ENCODE measurements at places on chromosomes 6 and 20.

GRCh38 chr20:49924247-49924646 lies 8.9 kb upstream of the SPATA2 start:
- no peak for DNase-seq

- DNase-seq: no peak
Measured at GRCh38 chr6:21333715-21334114, 259.8 kb upstream of the SOX4 start.

GRCh38 chr20:62736407-62737071 lies 27.9 kb downstream of the NTSR1 start:
- DNase-seq: no peak

- no peak for DNase-seq
Measured at GRCh38 chr20:5818346-5818681, 68.1 kb downstream of the SHLD1 start.

- no peak for DNase-seq
Measured at GRCh38 chr6:72505446-72505845, 116.4 kb upstream of the KCNQ5 start.

GRCh38 chr6:39425346-39426072 lies 103.0 kb upstream of the KCNK16 start:
- DNase-seq: no peak

DNA sequence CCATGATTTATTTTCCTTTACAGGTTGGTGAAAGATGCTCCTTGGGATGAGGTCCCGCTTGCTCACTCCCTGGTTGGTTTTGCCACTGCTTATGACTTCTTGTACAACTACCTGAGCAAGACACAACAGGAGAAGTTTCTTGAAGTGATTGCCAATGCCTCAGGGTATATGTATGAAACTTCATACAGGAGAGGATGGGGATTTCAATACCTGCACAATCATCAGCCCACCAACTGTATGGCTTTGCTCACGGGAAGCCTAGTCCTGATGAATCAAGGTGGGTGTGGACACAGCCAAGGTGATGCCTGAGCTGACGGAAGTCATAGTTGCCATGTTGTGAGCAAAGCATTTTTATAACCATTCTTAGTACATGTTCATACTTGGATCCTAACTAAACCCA lies 34.6 kb upstream of the CALHM6 start:
- no peak for DNase-seq

DNA sequence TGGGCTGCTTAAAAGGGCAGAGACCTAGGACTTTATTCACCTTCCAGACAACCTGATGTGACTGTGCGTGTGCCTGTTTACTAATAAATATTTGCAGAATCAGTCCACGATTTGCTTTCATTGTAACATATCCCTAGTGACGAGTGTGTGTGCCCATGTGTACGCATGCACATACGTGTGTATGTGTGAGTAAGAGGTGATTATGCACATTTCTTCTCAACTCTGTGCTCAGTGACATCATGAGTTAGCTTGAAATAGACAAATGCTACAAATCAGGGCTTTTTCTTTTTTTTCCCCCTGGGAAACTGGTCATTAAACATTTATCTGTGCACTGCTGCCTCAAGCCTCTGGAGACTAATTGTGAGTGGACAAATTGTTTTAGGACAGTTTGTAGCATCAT lies 242.6 kb upstream of the SOX4 start:
- no peak for DNase-seq

DNA sequence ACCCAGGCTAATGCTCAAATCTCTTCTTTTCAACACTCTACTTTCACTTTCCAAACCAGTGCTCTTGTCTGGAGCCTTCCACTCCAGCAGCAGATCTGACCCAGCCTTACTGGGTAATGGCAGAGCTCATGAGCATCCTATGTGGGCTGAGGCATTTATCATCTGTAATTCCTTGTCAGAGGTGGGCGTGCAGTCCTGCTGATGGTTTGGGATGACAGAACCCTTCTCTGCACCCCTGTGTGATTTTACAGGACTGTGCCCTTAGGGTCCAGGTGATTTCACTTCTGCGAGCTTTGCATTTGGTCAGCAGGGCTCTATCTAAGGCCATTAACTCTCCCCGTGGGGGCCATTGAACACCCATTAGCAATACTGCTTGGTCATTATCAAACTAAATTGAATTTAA lies 55.4 kb downstream of the LAMA4 start:
- no peak for DNase-seq

GRCh38 chr6:20349225-20349624 lies 52.5 kb upstream of the E2F3 start:
- no peak for DNase-seq

DNA sequence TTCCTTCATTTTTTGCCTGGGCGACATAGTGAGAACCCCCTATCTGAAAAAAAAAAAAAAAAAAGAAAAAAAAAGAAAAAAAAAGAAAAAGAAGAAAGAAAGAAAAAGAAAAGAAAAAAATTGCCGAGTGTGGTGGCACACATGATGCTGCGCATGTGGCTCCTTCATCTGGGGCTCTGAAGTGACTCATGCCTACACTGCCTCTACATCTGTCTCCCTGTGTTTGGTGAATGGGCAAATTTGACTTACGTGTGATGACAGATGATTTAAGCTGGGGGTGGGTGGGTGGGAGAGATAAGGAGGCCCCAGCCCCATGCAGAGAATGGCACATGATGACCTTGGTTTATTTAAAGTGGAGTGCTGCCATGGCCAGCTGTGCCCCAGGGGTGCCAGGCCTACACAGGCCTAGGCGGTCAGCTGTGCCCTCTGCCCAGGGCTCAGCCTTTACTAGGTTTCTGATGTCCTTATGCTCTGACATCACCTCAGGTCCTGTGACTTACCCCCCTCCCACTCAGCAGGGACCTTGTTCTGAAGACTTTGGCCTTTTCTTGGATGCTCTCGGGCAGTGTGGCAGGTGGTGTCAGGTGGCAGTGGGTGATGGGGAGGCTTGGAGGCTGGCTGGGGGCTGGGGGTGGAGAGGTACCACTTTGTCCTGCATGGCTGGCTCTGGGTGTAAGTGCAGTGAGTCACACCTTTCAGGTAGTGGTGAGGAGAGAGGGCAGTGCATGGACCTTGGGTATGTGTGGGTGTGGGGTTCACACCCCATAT lies 41.1 kb downstream of the VEGFA start:
- DNase-seq: no peak

DNA sequence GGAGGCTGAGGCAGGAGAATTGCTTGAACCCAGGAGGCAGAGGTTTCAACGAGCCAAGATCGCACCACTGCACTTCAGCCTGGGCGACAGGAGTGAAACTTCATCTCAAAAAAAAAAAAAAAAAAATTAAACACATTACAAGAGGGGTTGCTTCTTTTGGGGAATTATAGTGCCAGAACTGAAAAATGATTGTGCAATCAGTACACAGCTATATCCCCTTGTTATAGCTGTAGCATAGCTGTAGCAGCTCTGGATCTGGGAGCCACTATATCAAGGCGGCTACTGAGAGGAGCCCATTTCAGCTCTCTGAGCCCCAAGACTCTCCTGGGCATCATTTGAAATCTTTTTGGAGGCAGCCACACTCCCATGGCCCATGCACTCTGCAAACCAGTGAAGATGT lies 334.3 kb downstream of the TFAP2A start:
- DNase-seq: no peak

- DNase-seq: no peak
Measured at GRCh38 chr6:20158676-20159075, 53.6 kb downstream of the MBOAT1 start.

DNA sequence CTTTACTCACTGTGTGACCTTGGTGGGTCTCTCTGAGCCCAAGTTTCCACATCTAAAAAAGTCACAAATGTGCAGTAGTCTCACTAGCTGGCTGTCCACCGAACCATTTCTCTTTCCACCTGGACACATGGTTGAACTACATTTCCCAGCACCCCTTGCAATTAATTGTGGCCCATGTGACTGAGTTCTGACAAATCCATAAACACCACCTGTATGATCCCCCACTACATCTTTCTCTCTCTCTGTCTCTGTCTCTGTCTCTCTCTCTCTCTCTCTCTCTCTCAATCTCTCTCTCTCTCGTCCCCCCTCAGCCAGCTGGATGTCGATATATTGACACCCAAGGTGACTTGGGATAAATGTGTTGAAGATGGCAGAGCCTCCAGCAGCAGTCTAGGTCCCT lies 42.8 kb downstream of the SNHG17 start:
- no peak for DNase-seq

- DNase-seq: no peak
Measured at GRCh38 chr6:74574794-74575193, 631.1 kb downstream of the COL12A1 start.

DNA sequence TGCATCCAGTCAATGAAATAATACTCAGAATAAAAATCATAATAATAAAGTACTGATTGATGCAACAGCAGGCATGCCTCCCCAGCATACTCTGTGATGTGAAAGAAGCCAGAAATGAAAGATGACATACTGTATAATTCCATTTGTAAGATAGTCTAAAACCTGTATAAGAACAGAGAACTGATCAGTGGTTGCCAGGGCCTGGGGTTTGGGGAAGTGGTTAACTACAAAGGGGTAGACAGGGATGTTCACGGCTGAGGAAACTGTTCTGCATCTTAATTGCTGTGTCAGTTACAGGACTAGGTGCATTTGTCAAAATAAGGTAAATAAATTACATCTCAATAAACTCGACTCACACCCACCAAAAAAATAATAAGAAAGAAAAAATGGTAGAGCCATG lies 81.3 kb upstream of the BMP2 start:
- DNase-seq: no peak

DNA sequence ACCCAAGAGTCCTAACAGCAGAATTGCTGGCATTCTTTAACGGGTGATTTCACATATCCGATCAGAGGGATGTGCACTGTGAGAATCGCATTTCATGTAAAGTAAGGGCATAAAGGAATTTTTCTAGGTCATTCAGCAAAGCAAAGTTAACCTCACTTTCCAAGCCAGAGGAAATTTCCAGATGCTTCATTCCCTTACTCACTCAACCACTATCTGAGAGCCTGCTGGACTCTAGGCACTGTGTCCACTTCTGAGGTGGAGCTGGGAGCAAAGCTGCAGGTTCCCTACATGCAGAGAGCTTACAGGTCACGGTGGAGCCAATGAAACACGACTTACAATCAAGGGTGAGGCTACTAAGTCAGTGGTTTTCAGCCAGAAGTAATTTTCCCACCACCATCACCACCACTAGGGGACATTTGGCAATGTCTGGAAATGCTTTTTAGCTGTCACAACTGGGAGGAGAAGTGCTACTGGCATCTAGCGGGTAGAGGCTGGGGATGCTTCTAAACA lies 34.5 kb upstream of the TSHZ2 start:
- DNase-seq: no peak

- no peak for DNase-seq
Measured at GRCh38 chr6:161033667-161034066, 42.1 kb downstream of the MAP3K4 start.

DNA sequence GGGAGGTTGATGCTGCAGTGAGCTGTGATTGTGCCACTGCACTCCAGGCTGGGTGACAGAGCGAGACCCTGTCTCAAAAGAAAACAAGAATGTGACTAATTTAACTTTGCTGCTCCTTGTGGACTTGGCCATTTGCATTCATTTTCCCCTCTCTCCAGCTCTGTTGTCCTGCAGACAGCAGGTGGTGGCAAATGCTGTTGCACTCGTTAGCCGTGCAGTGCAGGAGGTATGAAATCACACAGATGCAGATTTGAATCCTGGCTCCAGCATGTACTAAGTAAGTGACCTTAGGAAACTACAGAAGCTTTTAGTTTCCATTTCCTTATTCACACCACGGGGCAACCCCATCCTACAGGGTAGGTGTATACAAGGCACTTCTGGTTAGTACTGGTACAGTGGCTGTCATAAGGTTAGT lies 9.6 kb upstream of the BEND3 start:
- DNase-seq: no peak

DNA sequence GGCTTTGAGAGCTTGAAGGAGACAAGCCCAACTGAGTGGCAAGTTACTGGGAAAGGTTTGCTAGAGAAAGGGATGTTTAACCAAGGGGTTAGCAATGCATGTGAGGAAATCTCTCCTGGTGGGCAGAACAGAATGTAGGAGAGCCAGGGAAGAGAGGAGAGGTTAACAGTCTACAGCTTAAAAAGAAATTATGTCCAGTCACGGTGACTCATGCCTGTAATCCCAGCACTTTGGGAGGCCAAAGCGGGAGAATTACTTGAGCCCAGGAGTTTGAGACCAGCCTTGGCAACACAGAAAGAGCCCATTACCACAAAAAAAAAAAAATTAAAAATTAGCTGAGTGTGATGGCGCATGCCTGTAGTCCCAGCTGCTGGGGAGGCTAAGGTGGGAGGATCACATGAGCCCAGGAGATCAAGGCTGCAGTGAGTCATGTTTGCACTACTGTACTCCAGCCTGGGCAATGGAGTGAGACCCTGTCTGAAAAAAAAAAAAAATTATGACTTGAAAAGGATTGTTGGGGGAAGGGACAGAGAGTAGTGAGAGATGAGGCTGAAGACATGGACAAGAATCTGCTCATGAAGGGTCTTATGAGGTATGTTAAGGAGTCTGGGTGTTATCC lies 264.9 kb downstream of the TBC1D7 start:
- DNase-seq: no peak

- no peak for DNase-seq
Measured at GRCh38 chr6:162750776-162751175, 23.0 kb downstream of the PACRG start.

DNA sequence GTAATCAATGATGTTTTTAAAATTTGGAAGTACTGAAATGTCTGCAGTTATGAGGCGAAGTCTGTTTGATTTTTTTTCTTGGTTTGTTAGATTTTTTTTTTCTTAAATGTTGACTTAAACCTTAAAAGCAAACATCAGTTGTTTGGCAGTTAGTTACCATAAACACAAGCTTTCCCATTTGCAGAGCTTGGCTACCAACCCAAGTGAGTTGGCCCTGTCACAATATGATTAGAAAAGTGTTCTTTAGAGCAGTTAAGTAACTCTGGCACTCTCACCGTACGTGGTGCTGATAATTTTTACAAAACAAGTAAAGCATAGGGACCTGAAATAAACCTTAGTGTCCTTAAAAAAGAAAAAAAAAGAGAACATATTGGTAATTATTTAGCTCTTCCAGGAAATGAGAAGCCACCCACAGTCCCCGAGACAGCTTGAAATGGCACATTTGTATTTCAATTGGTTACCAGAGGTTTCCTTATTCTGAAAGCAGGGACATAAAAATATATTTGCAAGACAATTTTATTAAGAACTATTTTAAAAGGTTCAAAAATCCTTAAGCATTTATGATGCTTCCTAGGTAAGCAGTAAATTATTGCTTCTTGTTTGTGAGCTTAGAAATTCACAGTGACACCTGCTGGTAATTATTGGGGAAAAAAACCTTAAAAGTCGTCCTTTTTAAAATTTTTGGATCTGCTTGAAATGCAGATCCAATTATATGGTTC lies 3.9 kb downstream of the HEY2 start:
- DNase-seq: no peak

- DNase-seq: no peak
Measured at GRCh38 chr6:110999634-111000270, 17.9 kb downstream of the RPF2 start.

GRCh38 chr6:117494283-117494682 lies 11.8 kb downstream of the DCBLD1 start:
- DNase-seq: no peak

- DNase-seq: no peak
Measured at GRCh38 chr6:44715925-44716324, 328.4 kb downstream of the CDC5L start.

DNA sequence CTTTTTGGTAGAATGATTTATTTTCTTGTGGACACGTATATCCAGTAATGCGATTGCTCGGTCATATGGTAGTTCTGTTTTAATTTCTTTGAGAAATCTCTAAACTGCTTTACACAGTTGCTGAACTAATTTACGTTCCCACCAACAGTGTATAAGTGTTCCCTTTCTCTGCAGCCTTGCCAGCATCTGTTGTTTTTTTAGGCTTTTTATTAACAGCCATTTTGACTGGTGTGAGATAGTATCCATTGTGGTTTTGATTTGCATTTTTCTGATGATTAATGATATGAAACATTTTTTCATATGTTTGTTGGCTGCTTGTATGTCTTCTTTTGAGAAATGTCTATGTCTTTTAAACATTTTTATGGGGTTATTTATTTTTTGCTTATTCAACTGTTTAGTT lies 196.7 kb downstream of the MOXD1 start:
- DNase-seq: no peak
